ENCODE measurements at places on chromosomes 16 and 17. TPM values are rescaled to one million over a fixed set of nuclear protein-coding genes. Genes with fewer than 3 reads are reported as not detected.

- no peak for DNase-seq
Observed at GRCh38 chr16:74718741-74719610, 18.3 kb upstream of the MLKL start.

DNA sequence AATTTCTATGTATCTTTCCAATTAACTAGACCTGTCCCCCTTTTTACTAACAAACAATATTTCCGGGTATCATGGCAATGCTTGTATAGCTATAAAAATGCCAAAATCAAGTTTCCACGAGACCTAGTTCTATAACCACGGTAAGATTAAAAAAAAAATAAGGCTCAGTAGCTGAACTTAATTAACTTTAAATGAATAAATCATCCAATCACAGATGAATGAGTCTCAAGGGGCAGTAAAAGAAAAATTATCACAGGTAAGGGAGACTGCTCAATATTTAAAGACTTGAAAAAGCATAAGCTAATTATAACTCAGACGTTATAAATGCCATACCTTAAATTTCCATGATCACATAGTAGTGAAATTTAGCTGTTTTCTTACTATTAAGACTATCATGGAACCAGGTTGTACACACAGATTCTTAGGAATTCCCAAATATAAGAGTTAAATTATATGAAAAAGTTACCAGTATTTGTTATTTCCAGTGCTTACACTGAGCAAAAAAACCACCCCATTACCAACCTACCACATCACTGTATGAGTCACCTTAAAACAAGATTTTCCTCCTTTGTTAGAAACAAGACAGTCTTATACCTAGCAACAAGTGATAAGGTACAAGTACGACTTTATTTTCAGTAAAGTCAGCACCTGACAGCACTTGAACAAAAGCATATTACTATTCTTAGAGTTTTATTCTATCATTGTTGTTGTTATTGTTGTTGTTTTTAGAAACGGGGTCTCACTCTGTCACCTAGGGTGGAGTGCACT lies 20.6 kb downstream of the SSH2 start:
- no peak for DNase-seq

DNA sequence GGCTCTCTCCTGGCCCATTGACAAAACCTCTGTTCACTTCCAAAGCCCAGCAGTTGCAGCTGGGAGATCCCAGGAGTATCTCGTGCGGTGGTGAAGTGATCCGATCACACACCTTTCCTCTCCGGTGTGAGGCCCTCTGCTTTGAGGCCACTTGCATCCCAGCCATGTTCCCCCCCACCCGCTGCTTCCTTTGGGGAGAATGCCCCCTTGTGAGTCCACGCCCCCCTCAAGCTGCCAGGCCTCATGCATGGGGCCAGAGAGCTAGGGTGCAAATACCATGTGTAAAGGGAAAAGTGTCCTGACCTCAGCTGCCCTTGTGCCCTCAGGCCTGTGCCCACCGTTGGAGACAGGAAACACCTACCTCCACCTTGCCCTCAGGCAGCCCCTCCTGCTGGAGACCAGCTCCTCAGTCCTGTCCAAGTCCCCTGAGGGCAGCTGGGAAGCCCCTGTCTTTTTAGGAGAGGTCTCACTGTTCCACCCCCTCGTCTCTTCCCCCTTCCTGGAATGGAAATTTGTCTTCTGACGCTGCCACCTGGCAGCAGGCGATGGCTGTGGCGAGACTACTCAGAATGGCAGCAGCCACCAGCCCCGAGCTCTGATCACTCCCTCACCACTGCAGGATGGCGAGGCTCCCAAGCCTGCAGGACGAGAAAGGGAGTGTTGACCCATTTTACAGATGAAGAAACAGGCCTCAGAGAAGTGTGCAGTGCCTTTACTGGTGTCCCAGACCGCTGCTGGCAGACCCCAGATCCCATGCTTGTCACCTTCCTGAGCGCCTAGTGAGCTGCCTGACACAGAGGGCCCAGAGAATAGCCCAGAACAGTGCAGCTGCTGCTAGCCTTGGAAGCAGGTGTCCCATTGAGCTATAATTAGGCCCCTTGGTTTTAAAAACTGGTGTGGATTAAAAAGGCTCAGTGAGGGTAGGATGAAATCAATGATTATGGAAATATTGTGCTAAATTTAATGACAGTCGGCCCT lies 120.6 kb upstream of the CACNG5 start:
- DNase-seq, result no peak

DNA sequence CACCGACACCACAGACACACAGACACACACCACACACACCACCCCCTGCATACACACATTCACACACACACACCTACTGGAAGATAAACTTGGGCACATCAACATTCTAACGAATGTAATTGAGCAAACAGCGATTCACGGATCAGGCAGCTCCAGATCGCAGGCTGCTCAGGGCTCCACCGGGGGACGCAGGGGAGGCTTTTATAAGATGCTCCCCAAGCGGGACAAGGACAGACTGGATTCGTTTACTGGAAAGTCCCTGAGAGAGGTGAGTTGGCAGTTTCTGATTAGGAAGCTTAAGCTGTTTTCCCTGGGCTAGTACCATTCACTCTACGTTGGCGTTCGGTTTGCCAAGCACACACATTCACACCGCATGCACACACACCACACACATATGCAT lies 281.3 kb downstream of the IRF8 start:
- DNase-seq, result no peak

DNA sequence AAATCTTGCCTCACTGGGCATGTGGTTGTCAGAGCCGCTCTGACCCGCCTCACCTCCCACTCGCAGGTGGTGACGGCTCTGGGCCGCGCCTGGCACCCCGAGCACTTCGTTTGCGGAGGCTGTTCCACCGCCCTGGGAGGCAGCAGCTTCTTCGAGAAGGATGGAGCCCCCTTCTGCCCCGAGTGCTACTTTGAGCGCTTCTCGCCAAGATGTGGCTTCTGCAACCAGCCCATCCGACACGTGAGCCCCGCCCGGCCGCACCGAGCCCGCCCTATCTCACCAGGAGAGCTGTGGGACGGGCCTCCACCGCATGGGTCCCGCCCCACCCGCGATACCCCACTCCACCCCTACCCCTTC lies 4.0 kb downstream of the TGFB1I1 start:
- no peak for DNase-seq

DNA sequence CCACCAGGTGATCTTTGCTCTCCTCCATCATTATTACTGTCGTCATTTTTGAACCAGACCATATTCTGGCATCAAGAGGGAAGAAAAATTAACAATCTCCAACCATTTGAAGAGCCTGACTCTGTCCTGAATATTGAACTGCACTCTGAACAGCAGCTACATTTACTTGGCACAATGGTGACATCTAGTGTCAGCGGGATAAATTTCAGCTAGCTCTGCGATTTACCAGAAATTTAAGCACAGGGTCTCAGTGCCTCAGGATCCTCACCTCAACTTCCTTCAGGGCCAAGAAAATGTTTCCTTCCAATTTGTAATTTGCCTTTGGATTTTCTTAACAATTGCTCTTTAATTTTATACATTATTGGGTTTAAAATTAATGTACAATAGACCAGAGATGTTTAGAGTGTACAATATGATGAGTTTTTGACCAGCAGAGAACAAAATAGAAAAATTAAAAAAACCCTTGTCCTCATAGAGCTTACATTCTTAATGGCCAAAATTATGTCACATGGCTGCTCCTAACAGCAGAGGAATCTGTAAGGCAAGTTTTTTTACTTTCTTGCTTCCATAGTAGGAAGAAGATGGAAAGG lies 10.7 kb upstream of the ZNF19 start:
- no peak for DNase-seq

DNA sequence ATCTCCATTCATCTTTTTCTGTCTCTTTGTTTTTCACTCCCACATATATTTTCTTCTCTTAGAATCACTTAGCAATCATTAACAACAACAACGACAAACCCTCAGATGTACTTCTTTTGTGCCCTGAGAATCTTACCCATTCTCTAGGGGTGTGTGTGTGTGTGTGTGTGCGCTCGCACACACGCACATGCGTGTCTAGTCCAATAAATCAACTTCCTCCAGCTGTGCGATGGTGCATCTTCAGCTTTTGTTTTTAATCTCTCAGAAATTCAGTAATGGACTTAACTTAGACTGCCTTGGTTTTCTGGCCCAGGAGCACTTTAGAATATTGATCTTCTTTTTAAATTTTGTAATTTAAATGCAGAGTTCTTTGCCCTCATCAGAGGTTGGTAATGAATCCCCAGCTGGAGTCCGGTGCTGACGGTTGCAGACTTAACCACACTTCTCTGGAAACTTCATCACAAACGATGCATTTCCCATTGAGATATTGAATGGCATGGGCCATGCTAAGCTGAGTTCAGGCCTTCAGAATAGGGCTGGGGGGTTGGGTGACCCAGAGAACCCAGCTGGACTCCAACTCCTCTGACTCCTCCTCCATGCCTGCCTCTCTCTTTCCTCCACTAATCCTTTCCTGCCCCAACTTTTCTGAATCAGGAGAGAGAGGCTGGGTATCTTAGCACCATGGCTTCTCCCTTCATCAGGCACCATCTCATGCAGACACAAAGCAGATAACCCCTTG lies 193.9 kb downstream of the ZNF18 start:
- DNase-seq, result no peak

- DNase-seq, result no peak
Observed at GRCh38 chr16:18832613-18833012, 31.3 kb upstream of the ARL6IP1 start.

DNA sequence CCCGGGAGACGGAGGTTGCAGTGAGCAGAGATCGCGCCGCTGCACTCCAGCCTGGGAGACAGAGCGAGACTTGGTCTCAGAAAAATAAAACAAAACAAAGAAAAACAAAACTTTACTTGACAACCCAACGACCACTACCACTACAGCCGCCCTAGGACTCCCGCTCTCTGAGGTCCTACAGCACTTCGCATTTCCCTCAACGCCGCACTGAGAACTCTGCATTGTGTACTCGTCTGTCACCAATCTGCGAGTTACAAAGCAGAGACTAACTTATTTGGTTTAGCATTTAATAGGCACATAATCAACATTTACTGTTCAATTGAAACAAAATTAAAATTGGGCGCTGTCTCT lies 479 bp upstream of the ZNF207 start:
- no peak for DNase-seq

- DNase-seq, result no peak
Observed at GRCh38 chr16:85717393-85718152, 28.8 kb upstream of the GINS2 start.

GRCh38 chr16:50305441-50306061 lies 39.2 kb downstream of the ADCY7 start:
- no peak for DNase-seq

DNA sequence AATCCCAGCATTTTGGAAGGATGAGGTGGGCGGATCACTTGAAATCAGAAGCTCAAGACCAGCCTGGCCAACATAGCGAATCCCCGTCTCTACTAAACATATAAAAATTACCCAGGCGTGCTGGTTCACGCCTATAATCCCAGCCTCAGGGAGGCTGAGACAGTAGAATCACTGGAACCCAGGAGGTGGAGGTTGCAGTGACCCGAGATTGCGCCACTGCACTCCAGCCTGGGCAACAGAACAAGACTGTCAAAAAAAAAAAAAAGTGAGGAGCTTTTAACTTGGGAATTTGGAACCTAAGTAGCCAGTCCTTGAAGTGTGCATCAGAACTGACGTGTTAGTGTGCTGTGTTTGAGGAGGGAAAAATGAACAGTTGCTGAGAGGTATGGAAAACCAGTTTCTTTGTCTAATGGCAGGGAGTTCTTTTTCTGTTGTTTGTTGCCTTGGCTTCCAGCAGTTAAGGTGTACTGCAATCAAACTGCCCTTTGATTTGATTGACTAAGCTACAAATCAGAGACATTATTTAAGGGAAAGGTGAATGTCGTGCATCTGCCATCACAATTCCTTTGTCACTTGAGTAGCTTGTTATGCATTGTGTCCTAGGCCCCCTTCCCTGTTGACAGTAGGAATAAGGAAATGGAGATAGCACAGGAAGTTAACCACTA lies 8.6 kb upstream of the DUSP14 start:
- DNase-seq, result no peak

DNA sequence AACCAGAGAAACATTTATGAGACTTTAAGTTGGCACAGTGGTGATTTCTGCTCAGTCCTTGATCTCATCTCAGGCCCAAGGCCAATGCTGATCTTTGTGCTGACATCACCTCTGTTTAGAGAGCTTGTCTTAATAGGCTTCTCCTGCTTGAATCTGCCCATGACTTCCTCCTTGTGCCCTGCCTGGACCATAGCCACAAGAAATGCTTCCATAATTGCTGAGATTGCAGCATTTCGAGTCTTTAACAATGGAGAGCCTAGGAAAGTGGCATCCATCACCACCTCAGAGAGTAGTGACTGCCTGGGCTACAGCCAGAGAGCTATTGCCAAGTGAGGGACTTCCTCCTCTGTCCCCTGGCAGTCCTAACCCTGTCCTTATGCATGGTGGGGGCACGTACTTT lies 25.1 kb upstream of the MMP2 start:
- no peak for DNase-seq

GRCh38 chr17:75809631-75810111 lies 25.1 kb downstream of the UNK start:
- DNase-seq, result no peak

- DNase-seq, result peak; percentile 76
Observed at GRCh38 chr17:31738996-31739699, 119.9 kb downstream of the COPRS start.

DNA sequence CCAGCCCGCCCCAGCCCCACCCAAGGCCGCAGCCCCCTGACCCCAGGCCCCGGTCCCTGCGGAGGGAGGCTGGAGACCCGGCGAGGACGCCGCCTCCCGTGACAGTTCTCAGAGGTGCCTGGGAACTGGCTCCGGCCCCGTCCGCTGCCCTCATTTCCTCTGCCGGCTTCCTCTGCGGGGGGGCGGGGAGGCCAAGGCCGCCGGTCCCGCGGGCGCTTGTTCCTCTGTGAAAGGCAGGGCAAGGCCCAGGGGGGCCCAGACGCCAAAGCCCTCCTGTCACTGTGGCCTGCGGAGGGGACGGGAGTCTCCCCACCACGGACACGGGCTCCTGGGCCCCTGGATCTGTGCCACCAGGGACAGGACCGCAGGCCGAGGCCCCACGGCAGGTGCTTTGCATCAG lies 5.0 kb upstream of the PVALEF start:
- no peak for DNase-seq

DNA sequence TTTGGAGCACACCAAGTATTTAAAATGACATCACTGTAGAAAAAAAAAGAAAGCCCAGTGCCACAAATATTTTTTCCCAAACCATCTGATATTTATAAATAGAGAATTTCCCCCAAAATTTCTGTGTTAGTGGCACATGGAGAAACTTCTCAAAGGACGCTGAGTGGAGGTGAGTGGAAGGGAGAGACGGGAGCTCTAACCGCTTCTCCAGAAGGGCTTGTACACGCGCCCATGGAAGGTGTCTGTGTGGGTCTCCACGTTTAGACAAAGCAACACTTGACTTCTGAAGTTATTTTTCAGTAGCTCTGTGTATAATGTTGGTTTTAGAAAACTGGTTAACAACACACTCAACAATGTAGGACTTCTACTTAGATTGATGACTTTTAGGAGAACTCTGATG lies 1.0 kb downstream of the MYOCD start:
- DNase-seq, result no peak

GRCh38 chr17:2694381-2695242 lies 17.0 kb downstream of the CLUH start:
- no peak for DNase-seq

GRCh38 chr17:50466371-50467113 lies 2.1 kb downstream of the CHAD start:
- DNase-seq, result no peak

TEX19 gene
- polyA plus RNA-seq, result not detected

HOXB4 gene
- not detected for polyA plus RNA-seq

WNT9B gene
- not detected for polyA plus RNA-seq

ZNF205 gene
- polyA plus RNA-seq, result 9.0 TPM

SUPT6H gene
- polyA plus RNA-seq, result 31.7 TPM

CRHR1 gene
- polyA plus RNA-seq, result not detected

CES5A gene
- not detected for polyA plus RNA-seq

CD300C gene
- 0.05 TPM for polyA plus RNA-seq

CCL17 gene
- not detected for polyA plus RNA-seq

CLEC18A gene
- polyA plus RNA-seq, result 0.04 TPM

ZNF286A gene
- polyA plus RNA-seq, result 13.6 TPM

Data from BJ (cell line).